ENCODE measurements at places on chromosomes 5 and 9. TPM values are rescaled to one million over a fixed set of nuclear protein-coding genes. Genes with fewer than 3 reads are reported as not detected.

PFDN1 gene
- total RNA-seq, result 41.2 TPM

IER5L gene
- total RNA-seq, result 6.5 TPM

PRRT1B gene
- total RNA-seq, result not detected

DNA sequence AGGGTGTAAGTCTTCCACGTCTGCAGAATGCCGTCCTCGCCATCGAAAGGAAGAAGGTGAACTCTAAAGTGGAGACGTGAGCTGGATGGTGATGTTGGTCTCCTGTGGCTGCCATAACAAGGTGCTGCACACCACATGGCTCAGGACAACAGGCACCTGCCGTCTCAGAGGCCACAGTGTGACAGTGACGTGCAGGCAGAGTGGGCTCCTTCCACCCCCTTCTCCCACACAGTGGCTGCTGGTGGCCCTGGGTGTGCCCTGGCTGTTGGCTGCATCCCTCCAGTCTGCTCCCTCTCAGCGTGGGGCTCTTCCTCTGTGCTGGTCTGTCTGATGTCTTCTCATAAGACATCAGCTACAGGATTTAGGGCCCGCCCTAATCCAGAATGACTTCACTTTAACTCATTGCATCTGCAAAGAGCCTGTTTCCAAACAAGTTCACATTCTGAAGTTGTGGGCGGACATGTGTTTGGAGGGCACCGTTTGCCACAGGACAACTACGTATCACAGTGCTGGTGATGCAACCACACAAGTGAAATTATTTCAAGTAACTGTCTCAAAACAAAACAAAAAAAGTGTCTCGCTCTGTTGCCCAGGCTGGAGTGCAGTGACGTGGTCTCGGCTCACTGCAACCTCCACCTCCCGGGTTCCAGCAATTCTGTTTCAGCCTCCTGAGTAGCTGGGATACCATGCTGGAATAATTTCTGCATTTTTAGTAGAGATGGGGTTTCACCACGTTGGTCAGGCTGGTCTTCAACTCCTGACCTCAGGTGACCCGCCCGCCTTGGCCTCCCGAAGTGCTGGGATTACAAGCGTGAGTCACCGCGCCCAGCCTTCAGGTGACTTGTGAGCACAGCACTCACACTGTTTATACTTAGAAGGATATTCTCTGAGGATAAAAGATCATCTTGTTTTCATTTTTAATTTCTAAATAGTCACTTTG lies 31.2 kb upstream of the CLPTM1L start:
- peak; percentile 64 for DNase-seq

- DNase-seq, result no peak
Measured at GRCh38 chr5:176342766-176343458, 18.7 kb downstream of the KIAA1191 start.

GRCh38 chr9:86734771-86735170 lies 212.5 kb downstream of the GAS1 start:
- DNase-seq, result no peak

- DNase-seq, result no peak
Measured at GRCh38 chr5:50768634-50769033, 102.2 kb downstream of the PARP8 start.

GRCh38 chr5:146836226-146836842 lies 42.2 kb downstream of the PPP2R2B start:
- no peak for DNase-seq

DNA sequence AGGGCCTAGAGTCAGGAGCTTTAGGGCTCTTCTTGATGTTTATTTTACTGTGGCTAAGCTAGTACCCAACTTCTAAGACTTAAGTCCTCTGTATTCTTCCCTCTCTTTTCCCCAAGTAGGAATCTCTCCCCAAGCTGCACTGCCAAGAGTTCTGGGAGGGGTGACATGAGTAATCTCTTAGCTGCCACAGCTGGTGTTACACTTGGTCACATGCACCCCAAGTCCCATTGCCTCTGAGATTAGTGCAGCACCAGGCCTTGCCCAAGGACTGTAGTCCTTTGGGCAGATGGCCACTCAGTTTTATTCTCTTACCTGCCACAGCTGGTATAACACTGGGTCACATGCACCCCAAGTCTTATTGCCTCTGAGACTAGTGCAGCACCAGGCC lies 114.7 kb upstream of the RIOK2 start:
- DNase-seq, result no peak

- DNase-seq, result no peak
Measured at GRCh38 chr5:90709323-90710155, 150.9 kb downstream of the ADGRV1 start.
